Stimulated activated CD8-positive, alpha-beta memory T cell treated with anti-CD3 and anti-CD28 coated beads, Interleukin-15, amount 100 ng/mL, for 1 hour (primary cell): ENCODE measurements at places on chromosomes 7 and 10.

DNA sequence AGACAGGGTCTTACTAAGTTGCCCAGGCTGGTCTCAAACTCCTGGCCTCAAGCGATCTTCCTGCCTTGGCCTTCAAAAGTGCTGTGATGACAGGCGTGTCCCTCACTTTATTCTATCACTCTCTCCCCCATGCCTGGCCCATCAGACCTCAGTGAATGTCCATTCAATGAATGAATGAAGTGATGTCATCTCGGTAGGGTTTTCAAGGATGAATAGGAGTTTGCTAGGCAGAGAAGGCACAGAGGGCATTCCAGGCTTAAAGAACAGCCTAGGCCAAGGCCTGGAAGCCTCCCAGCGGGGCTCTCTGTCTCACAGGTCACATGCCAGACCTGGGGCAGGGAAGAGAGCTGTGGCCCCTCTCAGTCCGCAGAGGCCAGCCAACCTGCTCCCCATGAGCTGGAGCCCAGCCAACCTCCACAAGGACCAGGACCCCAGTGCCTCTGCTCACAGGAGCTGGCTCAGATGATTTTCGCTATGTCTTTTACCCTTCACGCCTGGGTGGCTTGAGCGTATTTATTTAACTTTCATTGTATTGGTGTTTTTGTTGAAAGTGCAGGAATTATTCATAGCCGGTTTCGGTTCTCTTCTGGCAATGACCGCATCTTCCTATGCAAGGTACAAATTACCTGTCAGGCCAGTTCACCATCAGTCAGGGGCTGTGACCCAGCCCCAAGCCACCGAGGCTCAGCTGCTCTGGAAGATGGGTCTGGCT lies 11.8 kb upstream of the TNRC18 start:
- no peak for DNase-seq

- no peak for DNase-seq
Measured at GRCh38 chr7:80415522-80415921, 96.3 kb downstream of the GNAT3 start.

GRCh38 chr10:133275684-133276092 lies 980 bp downstream of the ADAM8 start:
- no peak for DNase-seq

- DNase-seq = no peak
Measured at GRCh38 chr7:36810489-36810888, 86.2 kb upstream of the AOAH start.

DNA sequence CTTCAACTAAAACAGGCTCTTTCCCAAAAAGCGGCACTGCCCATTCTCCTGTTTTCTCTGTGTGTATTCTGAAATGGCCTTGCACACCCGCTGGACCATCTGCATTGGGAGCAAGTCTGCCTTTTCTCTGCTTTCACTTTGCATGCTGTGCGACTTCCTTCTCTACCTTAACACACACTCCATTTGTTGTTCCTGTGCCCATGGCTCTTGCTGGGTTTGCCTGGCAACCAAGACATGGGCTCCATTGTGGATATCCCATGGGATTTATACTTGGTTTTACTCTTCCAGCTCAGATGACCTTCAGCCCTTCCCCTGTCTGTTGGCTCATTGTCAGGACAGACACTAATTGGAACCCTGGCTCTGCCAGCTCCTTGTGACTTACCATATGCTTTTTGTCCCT lies 465.3 kb downstream of the REEP3 start:
- no peak for DNase-seq

GRCh38 chr7:157335236-157335635 lies 1.6 kb upstream of the DNAJB6 start:
- DNase-seq = no peak

DNA sequence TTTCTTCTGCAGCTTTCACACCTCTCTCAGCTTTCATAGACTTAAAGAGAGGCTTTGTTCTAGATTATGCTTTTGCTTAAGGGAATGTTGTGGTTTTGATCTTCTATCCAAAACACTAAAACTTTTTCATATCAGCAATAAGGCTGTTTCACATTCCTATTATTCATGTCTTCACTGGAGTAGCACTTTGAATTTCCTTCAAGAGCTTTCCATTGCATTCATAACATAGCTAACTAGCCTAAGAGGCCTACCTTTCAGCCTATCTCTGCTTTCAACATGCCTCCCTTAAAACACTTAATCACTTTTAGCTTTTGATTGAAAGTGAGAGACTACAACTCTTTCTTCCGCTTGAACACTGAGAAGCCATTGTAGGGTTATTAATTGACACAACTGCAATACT lies 1117.0 kb upstream of the PHF14 start:
- no peak for DNase-seq

- DNase-seq = no peak
Measured at GRCh38 chr7:87287738-87288341, 57.6 kb upstream of the CROT start.

GRCh38 chr7:108078211-108078673 lies 51.9 kb downstream of the LAMB4 start:
- DNase-seq = no peak

- no peak for DNase-seq
Measured at GRCh38 chr10:3761021-3761686, 23.9 kb downstream of the KLF6 start.

DNA sequence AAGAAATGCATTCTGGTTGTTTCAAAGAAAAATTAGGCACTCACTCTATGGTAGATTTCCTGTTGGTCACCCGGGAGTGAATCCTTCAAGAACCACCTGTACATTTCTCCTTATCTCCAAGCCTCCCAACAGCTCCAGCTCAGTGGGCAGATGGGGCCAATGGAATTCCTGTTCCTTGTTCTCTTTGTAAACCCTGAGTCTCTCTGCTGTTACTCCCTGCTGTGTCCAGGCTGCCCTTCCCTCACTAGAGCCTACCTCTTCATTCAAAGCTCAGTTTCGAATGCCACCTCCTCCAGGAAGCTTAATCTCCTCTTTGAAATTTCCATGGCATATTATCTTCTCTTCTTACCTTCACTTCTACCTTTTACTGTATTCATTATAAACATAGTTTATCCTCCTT lies 3.5 kb upstream of the BMPER start:
- DNase-seq = no peak

GRCh38 chr7:39260279-39260844 lies 282.7 kb downstream of the POU6F2 start:
- DNase-seq = no peak

DNA sequence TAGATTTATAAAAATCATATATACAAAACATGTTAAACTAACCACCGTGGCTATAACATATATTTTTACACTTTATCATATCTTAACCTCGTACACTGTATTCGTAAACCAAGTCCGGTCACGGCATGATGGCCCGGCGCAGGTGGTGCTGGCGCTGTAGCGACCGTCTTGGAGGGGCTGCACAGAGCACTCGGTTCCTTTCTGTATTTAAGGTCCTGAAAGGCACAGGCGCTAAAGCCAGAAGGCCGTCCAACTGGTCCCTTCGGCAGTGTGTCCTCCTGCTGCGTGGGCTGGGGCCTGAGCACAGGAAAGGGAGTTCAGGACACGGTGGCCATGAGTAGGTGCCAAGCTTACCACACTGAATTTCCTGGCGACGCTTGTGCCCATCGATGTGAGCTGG lies 33.8 kb downstream of the AMZ1 start:
- no peak for DNase-seq
